ENCODE measurements at places on chromosomes 11 and 22.

DNA sequence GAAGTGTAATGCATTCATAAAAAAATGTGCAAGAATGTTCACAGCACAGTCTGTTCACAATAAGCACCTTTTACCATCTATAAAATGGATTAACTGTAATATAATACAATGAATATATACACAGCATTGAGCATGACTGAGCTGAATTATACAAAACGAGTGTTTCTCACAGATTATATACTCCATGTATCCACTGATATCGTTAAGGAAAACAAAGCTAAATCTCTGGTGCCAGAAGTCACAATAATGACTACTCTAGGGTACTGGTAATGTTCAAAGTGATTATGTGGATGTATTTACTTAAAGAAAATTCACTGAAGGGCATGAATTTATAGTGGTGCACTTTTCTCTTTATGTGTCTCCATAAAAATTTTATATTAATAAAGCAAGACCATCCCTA, 33.2 kb downstream of the ACAT1 start:
- DNase-seq: no peak

DNA sequence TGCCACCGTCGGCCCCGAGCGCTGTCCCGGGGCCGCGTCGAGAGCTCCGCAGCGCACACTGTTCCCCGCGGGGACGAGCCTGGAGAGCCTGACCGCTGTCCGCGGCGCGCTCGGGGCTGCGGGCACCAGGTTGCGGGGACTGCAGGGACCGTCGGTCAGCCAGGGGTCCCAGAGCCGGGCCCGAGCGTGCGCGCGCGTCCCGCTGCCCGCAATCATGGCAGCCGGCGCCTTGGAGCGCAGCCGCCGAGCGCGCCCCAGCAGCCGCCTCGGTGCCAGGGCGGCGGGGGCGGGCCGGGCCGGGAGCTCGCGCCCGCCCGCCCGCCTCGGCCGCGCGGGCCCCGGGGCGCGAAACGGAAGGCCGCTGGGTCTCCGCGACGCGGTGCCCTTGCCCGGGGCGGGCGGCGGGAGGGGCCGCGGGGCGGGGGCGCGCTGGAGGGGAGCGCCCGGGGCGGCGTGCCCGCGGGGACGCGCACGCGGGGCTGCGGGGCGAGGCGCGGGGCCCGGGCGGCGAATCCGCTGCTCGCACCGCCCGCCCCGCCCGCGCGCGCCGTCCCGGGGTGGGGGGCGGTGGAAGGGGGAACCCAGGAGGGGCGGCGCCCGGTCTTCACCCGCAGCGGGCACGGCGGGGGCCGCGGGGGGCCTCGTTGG, 79.4 kb upstream of the PPARA start:
- DNase-seq: peak; percentile 43

DNA sequence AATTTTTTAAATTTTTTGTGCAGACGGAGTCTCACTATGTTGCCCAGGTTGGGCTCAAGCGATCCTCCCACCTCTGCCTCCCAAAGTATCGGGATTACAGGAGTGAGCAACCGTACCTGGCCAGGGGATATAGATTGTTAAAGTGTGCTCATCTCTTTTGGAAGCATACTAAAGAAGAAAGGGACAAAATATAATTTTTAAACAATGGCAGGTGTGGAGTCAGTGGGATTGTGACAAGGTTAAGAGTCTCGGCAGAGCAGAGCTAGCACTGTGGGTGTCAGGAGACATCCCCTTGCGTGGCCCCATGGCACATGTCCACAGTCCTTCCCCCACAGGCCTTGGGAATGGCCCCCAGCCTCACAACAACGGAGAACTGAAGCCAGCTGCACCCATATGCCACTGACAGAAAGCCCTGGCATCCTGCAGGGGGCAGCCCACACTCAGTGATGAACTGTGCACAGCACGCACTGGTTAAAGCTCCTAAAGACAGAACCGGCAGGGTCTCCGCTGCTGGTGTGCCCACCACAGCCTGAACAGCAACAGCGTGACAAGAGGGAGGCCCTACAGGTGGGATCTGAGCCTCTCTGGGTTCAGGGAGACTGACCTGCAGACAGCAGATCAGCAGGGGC, 29.9 kb downstream of the SERPIND1 start:
- no peak for DNase-seq

DNA sequence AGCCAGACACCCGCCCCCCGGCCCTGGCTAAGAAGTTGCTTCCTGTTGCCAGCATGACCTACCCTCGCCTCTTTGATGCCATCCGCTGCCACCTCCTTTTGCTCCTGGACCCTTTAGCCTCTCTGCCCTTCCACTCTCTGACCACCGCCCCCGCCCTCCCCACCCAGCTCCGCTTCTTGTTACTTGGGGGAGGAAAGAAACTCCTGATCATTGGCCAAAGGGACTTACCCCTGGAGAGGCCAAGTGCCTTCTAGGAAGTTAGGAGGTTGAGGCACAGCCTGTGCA, at the start of gene PRR33:
TSS of gene PRR33 (minus strand) at position 65 of the 285 bp plus-strand sequence. CDS start 1,311 bp downstream, outside the sequence.
- no peak for DNase-seq

GRCh38 chr11:121535129-121535796, 82.5 kb upstream of the SORL1-AS1 start:
- no peak for DNase-seq

DNA sequence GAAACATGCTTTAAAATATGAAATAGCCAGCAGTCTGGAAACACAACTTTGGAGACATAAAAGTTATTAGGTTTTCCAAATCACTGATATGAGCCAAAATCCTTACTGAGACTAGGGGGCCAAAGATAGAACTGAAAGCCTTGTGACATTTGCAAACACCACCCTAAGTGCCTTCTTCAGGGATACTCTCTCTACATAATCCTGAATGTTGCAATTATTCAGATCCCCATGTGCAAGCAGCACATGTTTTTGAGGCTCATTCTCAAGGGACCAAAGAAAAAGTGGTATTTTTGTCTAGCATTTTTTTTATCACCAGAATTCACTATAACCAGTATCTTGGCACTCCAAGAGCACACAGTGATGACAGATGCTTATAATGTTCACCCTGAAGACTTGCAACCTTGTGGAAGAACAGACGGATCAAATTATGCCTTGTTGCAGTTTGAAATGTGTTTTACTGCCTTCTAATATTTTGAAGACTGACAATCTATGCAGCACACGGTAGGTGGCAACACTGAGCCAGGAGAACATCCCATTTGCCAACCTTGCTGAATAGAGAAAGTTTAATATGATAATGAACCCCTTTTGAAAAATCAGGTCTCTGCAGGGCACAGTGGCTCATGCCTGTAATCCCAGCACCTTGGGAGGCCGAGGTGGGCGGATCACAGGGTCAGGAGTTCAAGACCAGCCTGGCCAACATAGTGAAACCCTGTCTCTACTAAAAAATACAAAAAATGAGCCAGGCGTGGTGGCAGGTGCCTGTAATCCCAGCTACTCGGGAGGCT, 78.5 kb downstream of the PLEKHA7 start:
- DNase-seq: no peak

- DNase-seq: no peak
Measured at GRCh38 chr11:12577725-12578644, 96.2 kb upstream of the TEAD1 start.

GRCh38 chr22:40224702-40225101, 47.0 kb downstream of the TNRC6B start:
- DNase-seq: no peak

GRCh38 chr22:20517422-20517821, 10.0 kb downstream of the MED15 start:
- DNase-seq: no peak

GRCh38 chr11:46898396-46899095, 19.8 kb downstream of the LRP4 start:
- no peak for DNase-seq

- no peak for DNase-seq
Measured at GRCh38 chr11:134527382-134528243, 115.6 kb upstream of the B3GAT1 start.

DNA sequence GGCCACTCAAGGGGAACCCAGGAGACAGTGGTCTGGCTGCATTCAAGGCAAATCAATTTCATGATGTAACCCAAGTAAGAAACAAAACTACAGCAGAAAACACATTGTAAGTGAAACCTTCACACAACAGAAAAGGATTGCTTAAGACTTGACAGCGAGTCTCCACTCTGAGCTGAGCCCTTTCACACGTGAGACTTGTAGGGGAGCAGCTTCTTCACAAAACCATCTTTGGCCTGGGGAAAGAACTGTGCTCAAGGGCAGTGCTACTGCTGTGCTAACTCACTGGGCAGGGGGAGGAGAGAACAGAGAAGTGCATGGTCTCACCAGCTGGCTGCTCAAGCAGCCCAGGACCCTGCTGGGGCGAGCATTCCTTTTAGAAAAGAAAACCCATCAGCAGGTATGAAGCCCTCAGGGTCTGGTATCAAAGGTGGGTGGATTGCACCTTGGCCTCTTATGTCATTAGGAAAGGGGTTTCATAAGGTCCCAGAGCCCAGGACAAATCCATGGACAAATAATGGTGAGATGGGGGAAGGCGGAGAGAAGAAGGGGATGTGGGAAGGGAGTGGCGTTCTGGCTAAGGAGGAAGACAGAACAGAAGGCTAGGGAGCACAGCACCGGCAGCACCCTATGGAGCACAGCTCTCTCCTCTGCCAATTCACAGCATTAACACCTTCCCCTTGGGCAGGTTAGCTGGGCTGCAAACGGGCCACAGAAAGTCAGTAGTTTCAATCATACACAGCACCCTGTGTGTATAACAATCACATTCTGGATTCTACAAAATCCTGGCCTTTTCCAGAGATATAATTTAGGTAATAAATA, 20.6 kb upstream of the RAPSN start:
- DNase-seq: no peak

GRCh38 chr11:13183094-13183825, 94.3 kb upstream of the BMAL1 start:
- DNase-seq: no peak

DNA sequence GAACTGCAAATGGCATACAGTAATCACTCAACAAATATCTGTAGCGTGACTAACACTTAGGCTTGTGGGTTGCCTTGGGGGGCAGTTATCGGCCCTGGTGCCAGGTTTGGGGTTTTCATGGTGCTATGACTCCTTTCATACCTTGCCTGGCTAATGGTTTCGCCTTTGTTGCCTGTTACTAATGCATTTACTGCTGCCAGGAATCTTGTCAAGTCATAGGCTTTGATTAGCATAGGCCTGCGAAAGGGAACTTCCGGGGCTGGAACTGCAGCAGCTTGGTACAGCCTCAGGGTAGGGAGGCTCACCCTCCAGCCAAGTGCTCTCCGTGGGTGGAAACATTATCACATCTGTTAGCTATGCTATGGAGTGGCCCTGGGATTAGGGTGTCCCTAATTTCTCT, 13.2 kb downstream of the SLC25A18 start:
- no peak for DNase-seq

GRCh38 chr11:88806410-88806809, 259.4 kb downstream of the GRM5 start:
- no peak for DNase-seq

DNA sequence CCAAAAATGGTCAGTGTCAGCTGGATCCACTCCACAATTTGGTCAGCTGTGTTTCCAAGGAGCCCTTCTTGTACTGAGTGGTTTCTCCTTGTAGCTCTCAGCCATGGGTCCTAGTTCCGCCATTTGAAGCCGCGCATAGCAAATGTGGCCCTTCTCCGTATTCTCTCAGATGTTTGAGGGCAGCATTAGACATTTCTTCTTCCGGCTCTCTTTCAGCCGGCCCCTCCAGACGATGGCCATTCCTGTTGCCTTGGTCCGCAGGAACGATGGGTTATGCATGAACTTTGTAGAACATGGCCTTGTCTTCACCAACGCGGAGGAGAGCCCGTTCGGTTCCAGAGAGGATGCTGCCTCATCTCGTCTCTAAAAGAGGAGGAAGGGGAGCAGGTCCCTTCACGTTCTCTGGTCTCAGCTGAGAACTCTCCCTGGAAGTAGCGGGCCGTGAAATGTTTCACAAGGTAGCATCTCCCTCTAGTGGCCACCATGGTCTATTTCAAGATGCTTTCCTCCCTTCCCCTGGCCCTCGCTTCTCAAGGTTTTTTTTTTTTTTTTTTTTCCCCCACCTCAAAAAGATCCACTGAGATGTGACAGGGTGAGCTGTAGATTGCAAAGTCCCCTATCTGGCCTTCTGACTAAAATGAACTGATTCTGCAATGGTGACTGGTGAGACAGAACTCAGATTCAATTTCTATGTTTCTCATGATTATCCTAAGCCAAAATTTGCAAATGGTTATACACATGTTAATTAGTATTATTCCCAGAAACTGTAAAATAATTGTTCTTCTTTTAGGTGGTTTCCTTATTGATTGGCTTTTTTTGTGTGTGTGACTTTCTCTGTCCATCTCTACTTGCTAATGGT, 19.8 kb upstream of the PLET1 start:
- peak; percentile 37 for DNase-seq

DNA sequence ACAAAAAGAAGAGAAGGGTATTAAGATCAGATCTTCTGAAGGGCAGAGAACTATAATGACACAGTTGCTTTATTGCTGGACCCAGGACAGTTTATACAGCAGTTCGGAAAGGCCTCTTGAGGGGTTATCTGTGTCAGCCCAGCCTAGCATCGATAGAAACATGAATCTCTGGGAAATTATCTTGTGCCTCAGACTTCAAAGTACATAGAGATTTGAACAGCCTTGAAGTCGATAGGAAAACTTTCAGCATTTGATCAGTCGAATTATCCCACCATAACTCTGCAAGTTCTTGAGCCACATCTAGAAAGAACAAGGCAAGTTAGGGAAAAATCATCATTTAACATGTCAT, 2.5 kb upstream of the LMO2 start:
- DNase-seq: no peak

DNA sequence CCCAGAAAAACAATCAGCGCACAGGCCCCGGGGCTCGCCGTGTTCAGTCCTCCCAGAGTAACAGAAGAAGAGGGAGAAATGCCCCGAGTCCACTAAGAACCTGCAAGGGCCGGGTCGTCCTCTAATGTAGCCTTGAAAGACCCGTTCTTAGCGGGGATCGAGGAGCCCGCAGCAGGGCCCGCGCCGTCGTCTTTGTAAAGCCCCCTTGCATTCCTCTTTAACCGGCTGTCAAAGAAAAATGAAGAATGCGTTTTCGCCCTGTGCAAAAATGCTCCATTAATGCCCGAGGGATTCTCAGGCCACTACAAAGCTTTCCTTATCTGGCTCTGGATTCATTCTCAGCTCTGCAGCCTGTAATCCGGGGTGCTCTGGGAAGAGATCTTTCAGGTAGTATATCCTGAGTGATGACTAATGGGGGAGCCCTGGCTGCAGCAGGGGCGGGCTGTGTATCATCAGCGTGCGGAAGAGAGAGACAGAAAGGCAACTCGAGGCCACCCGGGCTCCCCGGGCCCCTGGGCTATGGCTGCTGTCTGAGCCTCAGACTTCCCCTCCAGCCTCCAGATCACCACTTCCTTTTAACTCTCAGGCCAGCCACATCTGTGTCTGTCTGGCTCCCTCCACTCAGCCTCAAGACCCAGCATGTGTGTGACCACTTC, 78.2 kb downstream of the FBLN1 start:
- DNase-seq: no peak
